ENCODE measurements at places on chromosomes 11 and 22. TPM values are rescaled to one million over a fixed set of nuclear protein-coding genes. Genes with fewer than 3 reads are reported as not detected.

DNA sequence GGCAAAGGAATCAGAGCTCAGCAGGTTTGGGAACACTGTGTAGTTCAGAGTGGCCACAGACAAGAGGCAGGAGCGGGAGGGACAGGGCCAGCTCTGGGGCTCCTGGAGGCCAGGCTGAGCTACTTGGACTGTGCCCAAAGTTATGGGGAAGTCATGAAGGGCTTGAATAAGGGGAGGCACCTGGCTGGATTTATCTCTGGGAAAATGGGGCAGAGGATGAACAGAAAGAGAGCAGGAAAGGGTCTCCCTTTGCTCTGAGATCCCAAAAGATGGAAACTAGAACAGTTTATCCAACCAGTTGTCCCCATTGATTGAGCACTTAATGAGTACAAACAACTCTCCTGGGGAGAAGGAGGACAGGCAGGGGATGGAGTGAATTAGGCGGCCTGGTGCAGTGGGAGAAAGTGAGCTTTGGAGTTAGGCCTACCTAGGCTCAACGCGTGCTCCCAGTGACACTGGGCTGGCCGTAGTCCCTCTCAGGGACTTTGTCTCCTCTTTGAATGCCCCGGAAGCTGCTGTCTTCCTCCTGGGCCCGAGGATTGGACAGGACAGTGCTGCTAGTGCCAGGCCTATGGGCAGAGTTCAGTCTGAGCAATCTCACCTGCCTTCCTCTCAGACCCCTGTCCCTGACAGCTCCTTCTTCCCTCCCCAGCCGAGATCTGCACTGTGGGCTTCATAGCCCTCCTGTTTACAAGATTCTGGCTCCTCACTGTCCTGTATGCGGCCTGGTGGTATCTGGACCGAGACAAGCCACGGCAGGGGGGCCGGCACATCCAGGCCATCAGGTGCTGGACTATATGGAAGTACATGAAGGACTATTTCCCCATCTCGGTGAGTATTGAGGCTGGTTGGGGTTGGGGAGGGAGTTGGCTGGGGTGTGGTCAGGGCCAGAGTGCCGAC is 2.0 kb downstream of the MOGAT2 start:
- no peak overlapping the region for H3K4me3 ChIP-seq
- H3K27ac ChIP-seq = no peak overlapping the region
- no peak for DNase-seq
- H3K27me3 ChIP-seq = no peaks in the 10 kb centered on the region
- no peaks in the 10 kb centered on the region for H3K36me3 ChIP-seq
- H3K4me1 ChIP-seq = peaks cover 13% of the 10 kb centered on the region

DNA sequence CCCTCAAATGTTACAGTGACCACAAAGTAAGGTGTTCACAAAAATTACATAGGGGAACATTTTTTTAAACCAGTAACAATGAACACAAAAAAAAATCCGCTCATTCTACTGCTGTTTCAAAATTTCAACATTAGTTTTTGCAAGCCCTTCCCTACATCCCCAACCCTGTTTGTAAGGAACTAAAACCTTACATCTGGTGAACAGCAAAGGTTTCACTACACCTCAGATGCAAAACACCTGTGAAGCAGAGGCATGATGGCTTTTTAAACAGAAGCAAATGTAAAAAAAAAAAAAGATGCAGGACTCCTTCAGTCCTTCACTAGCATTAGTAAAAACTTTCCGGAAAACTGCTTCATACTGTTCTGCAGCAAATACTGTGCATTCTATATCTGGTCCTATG is 50.0 kb upstream of the API5 start:
- H3K27me3 ChIP-seq = no peaks in the 10 kb centered on the region
- DNase-seq = no peak
- peaks cover 2% of the 10 kb centered on the region for H3K36me3 ChIP-seq
- no peak overlapping the region for H3K27ac ChIP-seq
- no peaks in the 10 kb centered on the region for H3K4me1 ChIP-seq
- H3K4me3 ChIP-seq = no peak overlapping the region

GRCh38 chr11:116931206-116931953 is 94.0 kb upstream of the APOA1 start:
- H3K27me3 ChIP-seq = no peaks in the 10 kb centered on the region
- H3K4me3 ChIP-seq = peak overlapping the region; percentile 75
- peaks cover 54% of the 10 kb centered on the region for H3K4me1 ChIP-seq
- H3K36me3 ChIP-seq = peaks cover 1% of the 10 kb centered on the region
- peak overlapping the region; percentile 97 for H3K27ac ChIP-seq

DNA sequence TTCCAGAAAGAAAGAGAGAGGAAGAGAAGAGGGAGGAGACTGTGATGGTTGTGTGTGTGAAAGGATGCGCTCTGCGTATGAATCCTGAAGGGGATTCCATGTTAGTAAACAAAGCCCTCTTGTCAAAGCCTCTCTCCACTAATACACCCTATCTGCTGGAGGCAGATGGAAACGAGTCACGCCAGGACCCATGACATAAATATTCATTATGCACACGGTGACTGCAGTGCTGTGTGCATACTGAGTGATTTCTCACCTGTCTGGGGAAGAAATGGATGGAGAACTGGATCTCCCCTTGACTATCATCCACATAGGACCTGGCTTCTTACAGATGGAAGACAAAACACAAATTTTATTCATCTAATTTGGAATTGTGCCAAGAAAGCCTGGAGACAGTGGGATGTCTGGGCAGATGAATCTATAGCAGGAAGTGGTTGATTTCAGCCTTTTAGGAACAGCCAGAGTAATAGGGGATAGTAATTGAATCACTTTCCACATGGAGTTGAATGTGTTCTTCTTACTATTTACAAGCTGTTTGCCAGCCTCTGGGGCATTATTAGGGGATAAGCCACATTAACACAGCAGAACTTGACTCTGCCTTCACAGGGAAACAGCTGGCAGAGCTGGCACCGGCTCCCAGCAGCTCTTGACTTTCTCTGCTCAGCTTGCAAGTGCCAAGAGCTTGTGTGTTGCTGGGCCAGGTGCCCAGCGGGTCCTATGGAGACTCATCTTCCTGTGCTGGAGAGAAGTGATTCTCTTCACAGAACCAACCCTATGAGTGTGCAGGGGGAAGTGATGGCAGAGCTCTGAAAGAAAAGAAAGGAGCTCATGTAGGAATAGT is 9.0 kb downstream of the MTNR1B start:
- H3K4me3 ChIP-seq = no peak overlapping the region
- no peaks in the 10 kb centered on the region for H3K36me3 ChIP-seq
- no peak for DNase-seq
- H3K4me1 ChIP-seq = no peaks in the 10 kb centered on the region
- H3K27ac ChIP-seq = no peak overlapping the region

DNA sequence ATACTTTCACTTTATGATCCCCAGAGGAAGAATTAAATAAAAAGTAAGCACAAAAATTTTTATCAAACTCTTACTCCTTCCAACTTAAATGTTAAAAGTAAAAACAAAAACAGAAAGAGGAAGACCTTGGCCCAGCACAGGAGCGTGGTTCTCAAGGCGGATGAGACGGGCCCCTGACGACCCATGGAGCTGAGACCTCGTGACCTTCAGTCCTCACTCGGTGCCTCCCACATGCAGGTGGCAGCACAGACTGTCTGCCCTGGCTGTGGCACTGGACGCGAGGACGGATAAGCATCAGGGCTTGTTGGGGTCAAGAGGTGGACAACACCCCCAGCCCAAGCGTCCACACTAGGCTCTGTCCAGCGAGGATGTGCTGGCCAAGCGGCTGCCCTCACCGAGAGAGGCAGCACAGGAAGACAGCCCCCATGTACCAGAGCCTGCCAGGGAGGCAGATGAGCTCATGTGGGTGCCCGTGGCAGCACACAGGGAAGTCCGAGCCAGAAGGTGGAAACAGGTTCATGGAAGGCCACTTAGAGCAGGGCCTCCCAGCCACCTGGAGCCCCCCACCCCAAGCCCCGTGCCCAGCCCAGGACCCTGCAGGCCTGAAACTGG is 1389.8 kb downstream of the TBC1D22A start:
- no peaks in the 10 kb centered on the region for H3K4me1 ChIP-seq
- peaks cover 7% of the 10 kb centered on the region for H3K27me3 ChIP-seq
- H3K27ac ChIP-seq = no peak overlapping the region

DNA sequence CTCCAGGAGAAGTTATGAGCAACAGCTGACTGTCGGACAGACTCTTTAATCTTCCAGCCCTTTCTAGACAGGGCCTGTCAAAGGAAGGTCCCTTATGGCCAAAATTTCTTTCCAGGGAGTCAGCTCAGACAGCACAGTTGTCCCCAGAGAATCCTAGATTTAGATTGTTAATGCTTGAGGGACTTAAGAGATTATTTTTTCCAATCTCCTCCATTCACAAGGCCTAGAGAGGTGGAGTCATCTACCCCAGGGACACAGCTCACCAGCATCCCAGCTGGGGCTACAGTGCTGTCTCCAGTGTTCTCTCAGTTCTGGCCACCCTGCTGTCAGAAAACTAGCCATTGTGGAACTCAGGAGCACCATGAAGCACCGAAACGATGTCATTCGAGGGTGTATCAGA is 7.8 kb downstream of the DSCAML1 start:
- DNase-seq = no peak
- H3K4me3 ChIP-seq = no peak overlapping the region
- no peaks in the 10 kb centered on the region for H3K36me3 ChIP-seq
- peaks cover 99% of the 10 kb centered on the region for H3K27me3 ChIP-seq
- no peaks in the 10 kb centered on the region for H3K4me1 ChIP-seq

DNA sequence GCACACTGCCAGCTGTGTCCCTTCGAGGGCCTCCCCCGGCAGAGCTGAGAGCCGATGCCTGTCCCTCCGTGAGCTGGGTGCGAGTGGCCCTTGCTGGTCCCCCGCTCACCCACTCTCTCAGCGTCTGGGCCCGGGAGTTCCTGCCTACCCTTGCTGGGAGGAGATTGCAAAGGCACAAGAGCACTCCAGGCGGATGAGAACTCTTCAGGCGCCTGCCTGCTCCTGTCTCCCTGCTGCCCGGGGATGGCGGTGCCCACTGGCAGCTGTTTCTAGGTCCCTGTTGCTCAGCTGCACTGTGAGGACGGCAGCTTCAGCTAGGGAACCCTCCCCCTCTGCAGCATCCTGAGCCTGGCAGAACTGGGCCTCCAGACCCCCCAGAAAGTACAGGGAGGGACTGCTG is 61.1 kb downstream of the FLRT1 start:
- no peak overlapping the region for H3K4me3 ChIP-seq
- no peaks in the 10 kb centered on the region for H3K36me3 ChIP-seq
- peaks cover 7% of the 10 kb centered on the region for H3K4me1 ChIP-seq
- no peak for DNase-seq
- peaks cover 6% of the 10 kb centered on the region for H3K27me3 ChIP-seq
- H3K27ac ChIP-seq = no peak overlapping the region

- no peaks in the 10 kb centered on the region for H3K4me1 ChIP-seq
- no peak for DNase-seq
- no peak overlapping the region for H3K27ac ChIP-seq
- H3K27me3 ChIP-seq = peaks cover 21% of the 10 kb centered on the region
- H3K36me3 ChIP-seq = no peaks in the 10 kb centered on the region
Measured at GRCh38 chr11:35927104-35927503, 16.8 kb upstream of the LDLRAD3 start.

DNA sequence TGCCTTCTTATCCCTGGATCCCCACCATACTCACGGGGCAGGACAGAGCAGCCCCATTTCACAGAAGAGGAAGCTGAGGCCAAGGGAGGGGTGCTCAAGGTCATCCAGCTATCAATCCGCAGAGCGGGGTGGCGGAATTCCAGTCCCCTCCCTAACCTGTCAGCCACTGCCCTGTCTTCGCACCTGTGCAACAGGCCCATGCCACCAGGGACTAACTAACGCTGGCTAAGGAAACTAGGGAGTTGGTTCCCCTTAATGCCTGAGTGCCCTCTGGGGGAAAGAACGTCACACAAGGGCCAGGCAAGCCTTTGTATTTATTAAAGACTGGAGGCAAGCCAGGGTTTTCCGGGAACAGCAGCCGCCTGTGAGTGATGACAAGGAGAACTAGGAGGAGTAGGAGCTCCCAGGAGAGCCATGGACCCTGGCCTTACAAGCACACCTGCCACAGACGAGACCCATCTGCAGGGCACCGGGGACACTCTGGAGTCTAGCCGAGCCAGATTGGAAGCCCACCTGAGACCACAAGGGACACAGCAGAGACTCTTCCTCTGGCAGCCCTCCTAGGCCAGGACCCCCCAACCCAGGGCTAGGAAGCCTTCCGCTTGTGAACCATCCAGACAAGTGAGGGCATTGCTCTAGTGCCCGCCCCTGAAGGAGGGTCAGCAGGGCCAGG is 64.4 kb downstream of the MYH9 start:
- no peaks in the 10 kb centered on the region for H3K27me3 ChIP-seq
- peaks cover 21% of the 10 kb centered on the region for H3K4me1 ChIP-seq
- no peak for DNase-seq

GRCh38 chr11:104333977-104334376 is 170.0 kb upstream of the PDGFD start:
- no peak overlapping the region for H3K27ac ChIP-seq
- H3K36me3 ChIP-seq = no peaks in the 10 kb centered on the region
- no peak for DNase-seq

DNA sequence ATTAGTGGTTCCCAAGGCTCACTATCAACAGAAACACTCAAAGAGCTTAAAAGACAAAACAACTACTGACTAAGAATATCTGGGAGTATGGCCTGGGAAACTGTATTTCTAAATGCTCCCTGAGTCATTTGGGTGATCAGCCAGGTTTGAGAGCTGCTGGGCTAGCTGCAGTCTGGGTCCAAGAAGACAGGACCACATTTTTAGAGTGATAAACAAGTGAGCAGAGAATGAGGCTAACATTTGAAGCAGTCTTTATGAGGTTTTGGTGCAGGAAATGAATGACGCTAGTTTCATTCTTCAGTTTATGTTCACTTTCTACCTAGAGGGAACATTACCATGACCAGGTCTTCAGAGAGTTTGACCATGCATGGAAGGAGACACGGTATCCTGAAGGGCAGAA is 97.7 kb downstream of the TEAD1 start:
- DNase-seq = no peak
- no peaks in the 10 kb centered on the region for H3K36me3 ChIP-seq
- H3K27ac ChIP-seq = no peak overlapping the region
- peaks cover 3% of the 10 kb centered on the region for H3K4me1 ChIP-seq

DNA sequence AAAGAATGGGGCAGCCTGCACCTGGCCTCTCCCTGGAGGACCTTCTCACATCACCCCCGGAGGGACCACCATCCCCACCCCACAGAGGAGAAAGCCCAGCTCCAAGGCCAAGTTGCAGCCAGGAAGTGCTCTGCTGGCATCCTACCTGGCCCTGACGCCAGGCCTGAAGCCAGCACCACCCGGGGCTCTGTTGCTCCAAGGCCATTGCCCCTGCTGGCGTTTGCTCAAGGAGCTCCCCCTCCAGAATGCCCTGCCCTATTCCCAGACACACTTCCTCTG is 10.2 kb downstream of the RTN4R start:
- no peak overlapping the region for H3K4me3 ChIP-seq
- no peaks in the 10 kb centered on the region for H3K27me3 ChIP-seq
- H3K27ac ChIP-seq = no peak overlapping the region
- DNase-seq = no peak
- H3K36me3 ChIP-seq = no peaks in the 10 kb centered on the region

PTDSS2 gene
- total RNA-seq = 21.8 TPM

CRACR2B gene
- 0.47 TPM for total RNA-seq

NXPE4 gene
- total RNA-seq = not detected

C1QTNF5 gene
- total RNA-seq = not detected

NPTXR gene
- total RNA-seq = 2.5 TPM

RSF1 gene
- total RNA-seq = 87.1 TPM

KCNE3 gene
- 0.40 TPM for total RNA-seq

Data from T-helper 17 cell (primary cell).